ENCODE measurements at places on chromosomes 1 and 21.
A peak's percentile ranks its signal among the peaks of the same experiment; 100 is the strongest.

DNA sequence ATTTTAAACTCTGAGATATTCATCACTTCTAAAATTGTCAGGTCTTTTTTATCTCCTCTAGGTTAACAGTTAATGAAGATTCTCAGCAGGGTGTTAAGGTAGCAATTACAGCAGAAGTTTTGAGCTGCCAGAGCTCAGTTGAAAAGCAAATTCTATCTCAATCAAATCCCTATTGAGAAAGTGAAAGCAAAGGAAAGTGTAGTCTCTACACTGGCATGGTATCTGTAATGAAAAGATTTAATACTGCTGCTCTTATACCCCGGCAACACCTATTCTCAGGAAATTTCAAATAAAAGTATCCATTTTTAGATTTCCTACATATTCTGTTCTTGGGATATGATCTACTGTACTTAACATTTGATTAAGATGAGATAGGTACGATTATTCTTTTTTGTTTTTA is 913.5 kb downstream of the MRPL39 start:
- no peak for DNase-seq

- DNase-seq: no peak
Observed at GRCh38 chr21:38847556-38847955, 41.8 kb downstream of the ETS2 start.

DNA sequence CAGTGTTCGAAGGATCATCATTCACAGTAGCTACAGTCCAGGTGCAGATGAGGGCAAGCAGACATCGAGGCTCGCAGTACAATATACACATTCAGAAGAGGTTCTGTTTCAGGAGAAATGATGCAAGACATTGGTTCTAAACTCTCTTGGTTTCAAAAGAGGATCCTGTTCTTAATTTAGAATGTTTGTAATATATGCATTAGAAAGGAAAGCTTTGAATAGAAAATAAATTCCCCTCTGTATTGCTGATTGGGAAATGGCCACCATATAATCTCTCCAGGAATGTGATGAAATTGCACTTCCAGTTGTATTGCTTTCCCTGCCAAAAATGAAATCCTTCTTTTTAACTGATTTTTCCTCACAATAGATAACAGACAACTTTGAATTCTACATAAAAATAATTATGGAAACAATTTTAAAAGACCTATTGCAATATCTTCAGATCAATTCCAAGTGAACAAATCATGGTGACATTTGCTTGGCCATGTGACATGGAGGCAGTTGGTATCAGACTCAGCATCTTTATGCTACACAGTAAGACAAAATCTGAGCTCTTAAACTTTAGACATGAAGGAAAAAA is 27.6 kb upstream of the SIPA1L2 start:
- DNase-seq: no peak

DNA sequence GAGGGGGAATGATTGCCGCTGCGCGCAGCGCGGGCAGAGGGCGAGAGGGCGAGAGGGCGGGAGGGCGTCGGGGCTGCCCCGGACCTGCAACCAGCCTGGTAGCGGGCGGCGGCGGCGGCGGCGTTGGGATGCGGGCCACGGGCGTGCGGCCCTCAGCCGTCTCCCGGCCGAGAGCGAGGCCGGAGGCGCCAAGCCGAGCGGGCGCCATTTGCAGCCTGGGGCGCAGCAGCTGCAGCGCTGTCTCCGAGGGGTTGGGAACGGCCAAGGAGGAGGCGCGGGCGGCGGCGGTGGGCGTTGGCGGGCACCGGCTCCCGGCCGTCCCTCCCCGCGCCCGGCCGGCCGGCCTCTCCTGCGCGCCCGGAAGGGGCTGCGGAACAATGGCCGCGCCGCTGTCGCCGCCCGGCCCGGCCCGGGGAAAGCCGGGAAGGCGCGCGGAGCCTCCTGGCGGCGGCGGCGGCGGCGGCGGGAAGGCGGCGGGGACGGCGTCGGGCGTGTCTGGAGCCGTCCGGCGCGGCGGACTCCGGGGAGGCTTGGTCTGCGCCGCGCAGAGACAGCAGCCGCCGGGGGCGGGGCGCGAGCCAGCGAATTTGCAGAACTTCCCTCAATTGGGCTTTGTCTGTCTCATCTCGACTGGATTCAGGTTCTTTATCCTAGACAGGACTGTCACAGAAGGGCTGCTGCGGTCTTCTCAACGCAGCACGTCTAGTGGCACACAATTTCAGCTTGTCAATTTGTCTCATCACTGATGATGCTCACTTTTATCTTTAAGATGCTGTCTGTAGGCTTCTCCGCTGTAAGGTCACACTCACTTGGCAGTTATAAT is 35.7 kb downstream of the ZBTB8B start:
- no peak for DNase-seq

GRCh38 chr1:186849271-186849671 is 20.5 kb downstream of the PLA2G4A start:
- DNase-seq: no peak

GRCh38 chr1:165675794-165676193 is 22.6 kb downstream of the ALDH9A1 start:
- no peak for DNase-seq

DNA sequence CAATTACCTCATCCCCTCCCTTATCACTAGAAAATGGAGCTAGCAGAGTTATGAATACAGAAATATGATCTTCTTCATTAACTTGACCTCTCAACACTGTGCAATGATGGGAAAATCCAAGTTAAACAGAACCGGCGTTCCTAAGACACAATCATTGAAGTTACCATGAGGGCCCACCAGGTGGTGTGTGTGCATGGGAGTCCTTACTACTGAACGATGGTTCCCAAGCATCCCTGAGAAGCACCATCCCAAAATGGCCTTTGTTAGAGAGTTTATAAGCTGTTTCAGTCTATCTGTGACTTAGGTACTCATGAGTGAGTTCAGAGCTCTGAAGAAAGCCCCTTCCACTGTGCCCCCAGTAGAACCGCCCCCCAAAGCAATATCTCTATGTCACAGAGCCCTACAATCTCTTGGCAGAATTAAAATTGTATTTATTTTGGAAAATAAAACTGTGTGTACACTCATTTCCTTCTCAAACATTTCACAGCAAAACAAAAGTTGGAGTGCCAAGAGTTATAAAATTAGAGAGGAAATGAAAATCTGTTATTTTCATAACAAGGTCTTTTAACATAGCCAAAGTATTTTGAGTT is 56.8 kb downstream of the PLD5 start:
- DNase-seq: no peak

DNA sequence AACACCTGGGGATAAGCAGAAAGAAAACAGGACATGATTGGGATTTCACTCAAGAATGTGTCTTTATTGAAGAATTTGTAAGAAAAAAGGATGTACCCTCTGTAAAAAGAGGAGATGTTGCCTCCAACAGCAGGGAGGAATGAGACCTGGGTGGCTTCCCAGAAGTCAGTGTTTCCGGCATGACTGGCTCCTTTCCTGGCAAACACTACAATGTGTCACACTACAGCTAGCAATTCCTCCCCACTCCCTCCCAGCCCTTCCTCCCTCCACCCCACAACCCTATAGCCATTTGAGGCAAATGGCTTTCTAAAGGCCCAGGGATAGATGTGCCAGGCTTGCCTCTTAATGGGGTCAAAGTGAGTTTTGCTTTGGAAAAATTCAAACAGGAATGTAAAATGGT is 11.5 kb upstream of the COL8A2 start:
- no peak for DNase-seq

DNA sequence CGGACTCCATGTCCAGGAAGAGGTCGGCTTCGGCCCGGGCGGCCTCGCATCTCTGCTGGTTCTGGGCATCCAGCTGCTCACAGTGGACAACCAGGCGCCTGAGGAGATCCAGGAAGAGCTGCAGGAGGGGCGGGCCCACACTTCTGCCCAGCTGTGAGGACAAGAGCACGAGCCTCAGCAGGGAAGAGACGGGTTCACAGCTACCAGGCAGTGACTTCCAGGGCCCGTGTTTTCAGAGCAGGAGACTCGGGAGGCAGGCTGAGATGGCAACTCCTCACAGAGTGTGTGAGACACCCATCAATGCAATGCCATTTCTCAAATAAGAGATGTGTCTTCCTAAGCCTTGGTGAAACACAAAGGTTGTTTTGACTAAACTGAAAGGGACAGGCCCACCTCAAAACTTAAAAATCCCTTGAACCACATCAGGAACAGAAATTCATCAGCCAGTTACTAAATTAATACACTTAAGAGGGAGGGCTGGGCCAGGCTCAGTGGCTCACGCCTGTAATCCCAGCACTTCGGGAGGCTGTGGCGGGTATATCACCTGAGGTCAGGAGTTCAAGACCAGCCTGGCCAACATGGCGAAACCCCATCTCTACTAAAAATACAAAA is 43.4 kb downstream of the URB1 start:
- no peak for DNase-seq

- DNase-seq: no peak
Observed at GRCh38 chr1:37486680-37487618, 12.6 kb downstream of the ZC3H12A start.

GRCh38 chr1:19925342-19926070 is 2.1 kb upstream of the PLA2G2E start:
- peak; percentile 51 for DNase-seq

GRCh38 chr1:12339811-12340543 is 110.1 kb downstream of the VPS13D start:
- no peak for DNase-seq

DNA sequence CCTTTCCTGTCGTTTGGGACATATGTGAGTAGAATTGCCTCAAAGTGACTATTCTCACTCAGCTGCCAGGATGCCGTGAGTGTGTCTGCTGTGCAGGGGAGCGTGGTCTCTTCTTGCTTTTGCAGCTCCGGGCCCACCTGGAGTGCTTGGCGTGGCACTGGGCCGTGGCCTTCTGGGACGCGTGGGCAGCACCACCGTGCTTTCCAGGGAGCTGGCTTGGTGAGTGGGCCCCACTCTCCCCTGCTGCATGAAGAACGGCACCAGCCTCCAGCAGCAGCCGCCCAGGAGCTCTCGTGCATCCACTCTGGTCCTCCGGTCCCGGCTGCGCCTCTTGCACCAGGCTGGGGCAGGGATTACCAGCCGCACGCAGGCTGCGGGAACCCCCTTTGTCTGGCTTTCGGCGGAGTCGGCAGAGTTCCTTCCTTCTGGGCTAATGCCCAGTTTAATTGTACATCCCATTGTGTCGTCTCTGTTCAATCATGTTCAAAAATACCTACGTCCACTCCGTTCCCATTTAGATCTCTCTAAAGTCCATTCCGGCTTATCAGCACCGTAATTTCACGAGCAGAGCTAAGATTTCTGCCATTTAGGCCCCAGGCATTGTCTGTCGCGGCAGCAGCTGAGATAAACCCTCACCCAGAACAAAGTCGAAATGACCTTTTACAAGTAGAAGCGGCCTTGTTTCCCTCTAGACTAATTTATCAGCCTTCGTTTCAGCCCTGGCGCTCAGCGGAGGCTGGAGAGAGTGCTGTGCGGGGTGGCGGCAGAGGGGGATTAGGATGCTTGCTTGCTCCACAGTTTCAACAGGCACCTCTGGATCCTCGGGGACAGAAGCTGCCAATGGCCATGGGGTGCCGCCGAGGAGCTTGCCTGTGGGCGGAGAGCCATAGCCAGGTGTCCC is 129.6 kb downstream of the PRDM16 start:
- no peak for DNase-seq

- DNase-seq: no peak
Observed at GRCh38 chr1:117032681-117033539, 27.2 kb upstream of the TTF2 start.

DNA sequence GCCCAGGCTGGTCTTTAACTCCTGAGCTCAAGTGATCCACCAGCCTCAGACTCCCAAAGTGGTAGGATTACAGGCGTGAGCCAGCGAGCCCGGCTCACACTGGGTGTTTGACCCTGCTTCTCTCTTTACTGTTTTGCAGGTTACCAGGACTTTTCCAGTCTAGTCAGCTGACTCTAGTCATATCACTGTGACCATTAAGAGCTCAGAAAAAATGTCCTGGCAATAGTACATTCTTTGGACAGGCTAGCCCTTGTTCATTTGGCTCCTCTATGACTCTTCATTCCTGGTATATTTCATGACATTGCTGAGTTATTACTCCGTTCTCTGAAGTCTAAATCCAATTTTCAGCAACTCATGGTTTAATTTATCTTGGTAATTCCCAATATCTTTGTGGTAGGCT is 8.0 kb upstream of the CA6 start:
- no peak for DNase-seq

DNA sequence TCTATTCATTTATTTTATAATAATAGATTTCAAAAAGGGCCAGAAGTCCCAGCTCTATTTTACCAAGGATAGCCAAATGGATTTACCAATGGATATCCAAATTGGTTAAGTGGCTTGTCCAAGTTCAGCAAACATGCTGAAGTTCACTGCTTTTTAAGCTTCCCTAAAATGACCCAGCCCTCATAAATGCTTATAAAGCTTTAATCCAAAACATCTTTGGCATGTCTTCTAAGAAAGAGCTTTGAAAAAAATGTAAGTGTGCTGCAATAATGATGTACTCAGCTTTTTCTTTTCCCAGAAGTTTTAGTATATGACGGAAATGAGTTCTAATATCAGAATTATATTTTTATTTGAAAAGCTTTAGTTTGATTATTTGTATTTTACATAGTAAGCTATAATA is 451.5 kb upstream of the ADAMTS5 start:
- no peak for DNase-seq

DNA sequence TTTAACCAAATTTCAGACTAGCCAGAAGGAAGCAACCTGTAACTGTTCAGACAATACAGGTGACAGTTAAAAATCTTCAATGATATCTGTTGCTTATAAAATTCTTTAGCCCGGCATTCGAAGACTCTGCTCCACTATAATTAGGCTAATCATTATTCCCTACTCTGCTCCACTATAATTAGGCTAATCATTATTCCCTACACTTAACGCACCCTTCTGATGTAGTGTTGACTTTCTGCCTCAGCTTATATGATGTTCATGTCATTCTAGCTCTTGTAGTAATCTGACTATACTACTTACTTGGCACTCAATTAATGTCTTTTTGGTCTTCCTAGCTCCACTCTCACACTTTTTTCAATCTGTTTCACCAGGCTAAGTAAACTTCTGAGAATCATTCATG is 13.3 kb downstream of the TESK2 start:
- no peak for DNase-seq

DNA sequence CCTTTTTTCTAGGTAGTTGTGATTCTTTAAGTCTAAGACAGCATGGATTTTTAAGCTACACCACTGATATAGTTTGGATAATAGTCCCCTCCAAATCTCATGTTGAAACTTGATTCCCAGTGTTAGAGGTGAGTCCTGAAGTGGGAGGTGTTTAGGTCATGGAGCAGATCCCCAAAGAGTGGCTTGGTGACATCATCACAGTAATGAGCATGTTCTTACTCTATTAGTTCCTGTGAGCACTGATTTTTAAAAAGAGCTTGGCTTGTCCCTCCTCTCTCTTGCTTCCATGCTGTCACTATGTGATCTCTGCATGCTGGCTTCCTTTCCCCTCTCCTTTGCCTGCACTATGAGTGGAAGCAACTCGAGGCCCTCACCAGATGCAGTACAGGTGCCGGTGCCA is 115.5 kb downstream of the LEPR start:
- DNase-seq: no peak

Data from kidney epithelial cell (primary cell).